ENCODE measurements at places on chromosomes 16 and 17. TPM values are rescaled to one million over a fixed set of nuclear protein-coding genes. Genes with fewer than 3 reads are reported as not detected.

Gene IRX5
- 3.2 TPM for total RNA-seq

Gene CRYM
- total RNA-seq, result 5.7 TPM

Gene MIS12
- 25.7 TPM for total RNA-seq

Gene TNFSF12
- total RNA-seq, result 7.3 TPM

Gene CSH2
- total RNA-seq, result 1.4 TPM

Gene NPIPB9
- total RNA-seq, result 3.2 TPM

Gene ADAMTS18
- total RNA-seq, result 2.7 TPM

Gene TMC8
- 0.16 TPM for total RNA-seq

Gene PIK3R6
- total RNA-seq, result 0.10 TPM

Gene KRT27
- total RNA-seq, result not detected

Gene SCN4A
- under 0.01 TPM for total RNA-seq

Gene HBQ1
- not detected for total RNA-seq

DNA sequence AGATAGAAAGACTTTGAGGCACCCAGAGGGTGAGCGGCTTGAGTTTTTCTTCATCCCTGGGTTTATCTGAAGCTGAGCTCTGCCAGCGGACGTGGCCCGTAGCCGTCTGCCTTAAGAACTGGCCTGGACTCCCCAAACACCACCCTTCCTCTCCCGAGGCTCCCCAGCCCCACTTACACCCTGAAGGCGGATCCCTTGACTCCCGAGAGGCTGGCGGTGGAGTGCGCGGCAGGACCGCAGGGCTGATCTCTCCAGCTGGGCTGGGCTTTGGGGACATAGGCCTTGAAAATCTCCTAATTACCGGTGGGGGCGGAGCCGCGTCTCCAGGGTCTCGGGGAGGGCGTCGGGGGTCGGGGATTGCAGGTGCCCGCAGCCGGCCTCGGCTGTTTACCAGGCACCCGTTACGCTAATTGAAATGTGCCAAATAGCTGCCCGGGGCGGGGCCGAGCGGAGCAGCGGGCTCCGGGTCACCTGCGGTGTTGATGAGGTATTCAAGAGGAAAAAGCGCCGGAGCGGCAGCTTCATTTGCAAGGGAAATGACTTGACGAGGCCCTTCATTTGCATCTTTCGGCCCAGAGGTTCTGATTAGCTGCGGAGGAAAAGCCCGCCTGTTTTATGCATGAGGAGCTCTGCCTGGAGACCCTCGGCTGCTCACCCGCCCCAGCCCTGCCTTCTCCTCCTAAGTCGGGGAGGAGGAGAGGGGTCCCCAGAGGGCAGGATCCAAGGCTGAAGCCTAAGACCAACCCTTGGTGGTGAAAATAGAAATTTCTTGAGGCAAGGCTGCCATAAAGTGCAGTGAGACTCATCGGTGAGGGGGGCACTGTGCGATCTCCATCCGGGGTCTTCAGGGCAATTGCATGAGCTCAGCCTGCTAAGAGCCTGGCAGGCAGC is 100.7 kb downstream of the MGAT5B start:
- DNase-seq, result peak; percentile 53

- no peak for DNase-seq
These were observed 26.4 kb downstream of the NMT1 start for GRCh38 chr17:45087504-45087975.

DNA sequence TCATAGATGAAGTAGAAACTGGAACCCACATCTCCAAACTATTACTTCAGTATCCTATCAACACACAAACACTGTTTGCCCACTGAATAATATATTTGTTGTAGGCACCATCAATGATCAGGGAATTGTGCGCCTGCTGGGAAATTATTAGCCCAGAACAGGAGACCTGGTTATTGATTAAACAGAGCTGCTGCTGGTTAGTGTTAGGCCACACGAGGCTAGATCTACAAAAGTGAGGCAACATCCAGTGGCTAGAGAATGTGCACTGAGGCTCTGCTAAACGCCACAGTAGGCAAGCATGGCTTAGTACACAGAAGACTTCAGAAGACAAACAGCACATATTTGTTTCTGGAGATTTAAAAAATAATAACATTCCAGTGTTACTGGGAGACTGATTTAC is 11.0 kb downstream of the ABHD15 start:
- DNase-seq, result peak; percentile 68

GRCh38 chr17:66268247-66268927 is 34.0 kb upstream of the PRKCA start:
- DNase-seq, result no peak

- DNase-seq, result peak; percentile 88
These were observed at the start of gene CYB561 for GRCh38 chr17:63445954-63446752. Gene CYB561, minus strand, starts transcription at chr17:63446306. Its CDS starts 8,759 bp downstream, at chr17:63437547.

DNA sequence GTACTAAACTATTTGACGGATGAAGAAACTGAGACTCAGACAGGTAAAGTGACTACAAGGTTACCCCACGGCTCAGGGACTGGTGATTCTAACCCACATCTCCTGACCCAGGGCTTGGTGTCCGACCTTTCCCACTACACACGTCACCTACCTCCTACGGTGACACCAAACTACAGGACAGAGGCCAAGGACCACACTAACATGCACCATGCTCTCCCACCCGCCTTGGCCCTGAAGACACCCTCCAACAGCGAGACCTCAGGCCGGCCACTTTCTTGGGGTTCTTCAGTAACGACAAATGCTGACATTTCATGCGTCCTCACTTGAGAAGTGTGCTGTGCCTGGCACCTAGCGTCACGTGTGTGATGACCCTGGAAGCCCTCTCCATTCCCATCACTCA is 6.4 kb downstream of the KNOP1 start:
- DNase-seq, result no peak

- DNase-seq, result no peak
These were observed 65.0 kb downstream of the CCDC182 start for GRCh38 chr17:57679906-57680695.

DNA sequence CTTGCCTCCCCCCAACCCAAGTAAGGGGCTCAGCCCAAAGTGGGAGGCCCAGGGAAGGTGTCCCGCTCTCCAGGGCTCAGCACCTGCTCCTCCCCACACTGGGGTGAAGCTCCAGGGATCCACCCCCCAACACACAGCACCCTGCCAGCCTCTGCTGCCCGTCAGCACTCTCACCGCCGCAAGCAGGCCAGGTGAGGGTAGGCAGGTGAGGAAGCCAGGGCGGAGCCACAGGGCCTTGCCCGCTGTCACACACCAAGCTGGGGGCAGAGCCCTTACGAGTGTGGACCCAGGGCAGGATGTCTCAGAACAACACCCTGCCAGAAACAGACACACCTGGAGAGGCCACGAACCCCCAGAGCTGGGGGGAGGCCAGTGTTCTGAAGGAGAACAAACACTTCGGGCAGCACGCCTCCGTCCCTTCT is 19.5 kb downstream of the PLLP start:
- DNase-seq, result no peak

- DNase-seq, result no peak
These were observed 8.8 kb downstream of the TENT4B start for GRCh38 chr16:50161950-50162349.

GRCh38 chr17:4998732-4999429 is 1.1 kb downstream of the KIF1C start:
- DNase-seq, result peak; percentile 80

DNA sequence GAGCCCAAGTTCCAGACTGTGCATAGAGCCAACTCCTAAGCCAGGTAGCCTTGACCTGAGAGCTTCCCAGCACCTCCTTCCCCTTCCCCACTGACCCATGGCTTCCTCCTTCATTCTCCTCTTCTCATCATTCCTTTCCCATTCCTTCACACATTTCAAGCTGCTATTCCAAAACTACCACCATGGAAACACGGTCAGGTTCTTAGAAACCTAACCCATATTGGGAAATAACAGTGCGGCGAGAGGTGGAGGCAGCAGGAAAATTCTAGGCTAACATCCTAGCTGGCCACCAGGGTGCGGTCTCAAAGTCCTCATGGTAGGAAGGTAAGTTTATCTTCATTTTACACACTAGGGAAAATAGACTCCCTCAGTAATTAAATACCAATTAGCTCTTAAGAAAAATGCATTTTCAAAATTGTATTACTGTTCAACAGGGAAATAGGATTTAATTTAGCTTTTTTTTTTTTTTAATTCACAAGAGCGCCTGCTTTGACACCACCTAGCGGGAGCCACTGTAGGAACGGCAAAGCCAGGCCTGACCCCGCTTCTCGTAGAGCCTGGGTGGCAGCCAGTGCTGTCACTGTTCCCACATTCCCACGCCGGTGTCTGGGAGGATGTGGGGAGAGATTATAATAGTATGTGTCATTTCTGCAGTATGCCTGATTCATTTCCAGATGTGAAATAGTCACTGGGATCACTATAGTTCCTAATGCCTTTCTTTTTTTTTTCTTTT is 14.0 kb upstream of the SPHK1 start:
- no peak for DNase-seq

DNA sequence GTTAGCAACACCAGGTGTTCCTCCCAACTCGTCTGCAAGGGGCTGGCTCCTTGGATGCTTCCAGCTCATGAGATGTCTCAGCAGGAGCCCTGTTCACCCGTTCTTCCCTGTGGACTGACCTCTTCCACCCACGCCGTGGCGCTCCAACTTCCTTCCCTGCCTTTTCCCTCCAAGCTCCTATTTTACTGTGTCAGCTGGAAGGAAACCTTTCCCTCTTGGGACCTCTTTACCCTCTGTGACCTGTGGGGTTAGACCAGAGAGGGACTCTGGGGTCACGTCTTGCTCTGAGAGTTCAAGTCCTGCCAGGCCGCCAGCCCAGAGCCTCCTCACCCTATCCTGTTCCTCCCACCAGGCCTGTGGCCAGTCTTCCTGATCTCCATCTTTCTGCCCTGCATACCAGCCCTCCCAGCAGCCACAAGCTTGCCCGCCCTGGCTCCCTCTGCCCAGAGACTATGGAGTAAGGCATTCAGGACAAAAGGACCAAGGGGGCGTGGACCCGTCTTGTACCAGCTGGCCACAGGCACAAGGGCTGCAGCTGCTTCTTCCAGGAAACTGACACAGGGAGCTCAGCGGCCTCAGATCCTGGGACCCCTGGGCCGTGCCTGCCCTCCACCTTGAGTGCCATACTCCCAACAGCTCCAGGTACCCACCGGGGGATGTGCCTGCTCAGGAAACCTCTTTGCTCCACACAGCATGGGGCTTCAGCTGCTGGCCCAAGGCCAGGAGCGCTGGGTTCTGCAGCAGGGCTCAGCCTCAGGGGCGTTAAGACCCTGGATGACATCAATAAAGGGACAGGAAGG is 3.0 kb downstream of the PAQR4 start:
- DNase-seq, result no peak

- peak; percentile 74 for DNase-seq
These were observed 32.7 kb upstream of the RPH3AL start for GRCh38 chr17:385178-385835.

GRCh38 chr16:3842994-3843393 is 37.5 kb downstream of the CREBBP start:
- DNase-seq, result no peak

GRCh38 chr16:55101026-55101425 is 170.4 kb downstream of the IRX5 start:
- DNase-seq, result no peak

DNA sequence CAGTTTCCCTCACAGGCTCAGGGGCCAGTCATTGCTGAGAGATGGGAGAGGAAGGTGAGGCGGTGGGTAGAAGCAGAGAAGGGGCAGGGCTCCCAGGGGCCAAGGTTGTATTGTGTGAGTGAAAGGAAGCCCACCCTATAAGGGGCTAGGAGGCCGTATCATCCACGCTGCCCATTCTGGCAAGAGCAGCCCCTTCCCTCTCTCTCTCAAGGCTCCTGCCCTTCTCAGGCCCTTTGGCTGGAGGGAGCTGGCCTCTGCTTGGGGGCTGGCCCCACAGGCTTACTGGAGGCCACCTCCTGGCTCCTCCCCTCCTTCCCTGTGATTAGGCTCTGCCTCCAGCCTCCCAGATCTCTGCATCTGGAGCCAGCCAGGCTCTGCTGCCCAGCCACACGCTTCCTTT is 7.6 kb downstream of the TBKBP1 start:
- no peak for DNase-seq

GRCh38 chr17:18968345-18968744 is 16.4 kb downstream of the SLC5A10 start:
- no peak for DNase-seq

GRCh38 chr17:74020522-74020921 is 183.0 kb upstream of the RPL38 start:
- DNase-seq, result no peak

GRCh38 chr16:48623304-48624016 is 13.5 kb upstream of the N4BP1 start:
- DNase-seq, result peak; percentile 91

DNA sequence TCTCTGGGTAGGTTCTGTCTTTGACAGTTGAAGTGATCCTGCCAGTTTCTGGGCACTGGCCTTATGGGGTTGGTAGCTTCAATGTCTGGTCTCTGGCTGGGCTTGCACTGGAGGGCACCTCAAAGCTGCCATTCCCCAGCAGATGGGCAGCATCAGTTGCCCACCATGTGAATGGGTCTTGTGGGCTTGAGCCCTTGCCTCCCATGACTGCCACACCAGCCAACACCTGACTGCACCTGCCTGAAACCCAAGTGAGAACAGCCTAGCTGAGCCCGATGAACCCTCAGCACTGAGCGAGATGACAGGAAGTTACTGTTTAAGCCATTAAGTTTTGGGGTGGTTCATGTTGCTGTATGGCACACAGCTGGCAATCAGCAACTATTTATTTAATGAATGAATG is 69.1 kb upstream of the AXIN2 start:
- no peak for DNase-seq
